Umbilical cord (tissue), 2 donors: ENCODE measurements at places on chromosomes 16 and 17. TPM values are rescaled to one million over a fixed set of nuclear protein-coding genes. Genes with fewer than 3 reads are reported as not detected.

- no peak for DNase-seq
Observed at GRCh38 chr17:52143542-52143941, 15.0 kb downstream of the CA10 start.

Gene SULT1A2
- not detected for total RNA-seq

- no peak for DNase-seq
Observed at GRCh38 chr17:35069311-35069710, 5.8 kb upstream of the RFFL start.

DNA sequence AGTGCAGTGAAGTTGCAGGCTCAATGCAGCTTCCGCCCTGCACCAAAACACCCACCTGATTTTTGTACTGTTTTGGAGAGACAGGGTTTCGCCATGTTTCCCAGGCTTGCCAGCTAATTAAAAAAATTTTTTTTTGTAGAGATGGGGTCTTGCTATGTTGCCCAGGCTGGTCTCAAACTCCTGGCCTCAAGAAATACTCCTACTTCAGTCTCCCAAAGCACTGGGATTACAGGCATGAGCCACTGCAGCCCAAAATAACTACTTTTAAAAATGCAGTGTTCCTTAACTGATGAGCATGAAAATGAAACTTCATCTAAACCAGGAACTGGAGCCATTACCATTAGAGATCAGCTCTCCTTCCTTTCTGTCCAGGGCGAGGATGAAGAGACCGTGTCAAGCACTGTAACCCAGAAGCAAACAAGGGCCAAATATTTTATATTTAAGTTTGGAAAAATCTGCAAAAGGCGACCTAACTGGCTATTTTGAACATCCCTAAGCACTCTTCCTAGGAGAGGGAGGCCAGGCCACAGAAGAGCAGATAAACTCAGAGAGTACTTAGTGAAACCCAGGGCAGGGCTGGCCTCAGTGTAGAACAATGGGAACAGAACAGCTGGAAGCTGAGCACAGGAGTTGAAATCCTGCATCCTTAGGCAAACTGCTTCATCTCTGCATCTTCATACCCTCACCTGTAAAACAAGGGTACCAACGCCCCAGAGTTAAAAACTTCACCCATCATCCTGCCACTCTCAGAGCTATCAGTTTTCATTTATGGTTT, 24.0 kb downstream of the CREBBP start:
- DNase-seq, result peak; percentile 14

DNA sequence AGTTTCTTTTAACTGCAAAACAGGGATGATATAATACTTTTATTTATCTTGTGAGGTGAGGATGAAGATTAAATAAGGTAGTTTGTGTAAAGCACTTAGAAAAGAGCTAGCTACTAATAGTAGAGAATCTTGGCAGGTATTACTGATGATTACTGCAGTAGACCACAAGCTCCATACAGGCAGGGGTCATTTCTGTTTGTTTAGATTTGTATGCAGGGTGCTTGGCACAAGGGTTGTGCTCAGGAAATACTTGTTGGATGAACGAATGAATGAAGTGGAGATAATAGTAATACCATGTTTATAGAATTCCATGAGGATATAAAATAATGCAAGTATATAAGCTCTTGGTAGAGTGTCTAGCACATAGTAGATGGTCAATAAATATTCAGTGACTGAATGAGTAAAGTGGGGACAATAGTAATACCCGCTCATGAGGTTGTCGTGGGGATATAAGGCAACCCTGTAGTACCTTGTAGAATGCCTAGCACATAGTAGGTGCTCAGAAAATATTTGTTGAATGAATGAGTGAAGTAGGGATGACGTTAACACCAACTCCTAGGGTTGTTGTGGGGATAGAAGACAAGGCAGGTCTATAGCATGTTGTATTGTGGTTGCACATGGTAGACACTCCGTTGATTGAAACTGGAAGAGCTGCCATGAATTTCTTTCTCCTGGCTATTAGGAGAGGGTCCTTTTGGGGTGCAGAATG, 83.0 kb downstream of the ABCC1 start:
- DNase-seq, result no peak

- no peak for DNase-seq
Observed at GRCh38 chr17:4248504-4249277, 15.1 kb downstream of the ANKFY1 start.

- DNase-seq, result no peak
Observed at GRCh38 chr16:72282362-72282761, 110.4 kb upstream of the PMFBP1 start.

Gene TAC4
- not detected for total RNA-seq

DNA sequence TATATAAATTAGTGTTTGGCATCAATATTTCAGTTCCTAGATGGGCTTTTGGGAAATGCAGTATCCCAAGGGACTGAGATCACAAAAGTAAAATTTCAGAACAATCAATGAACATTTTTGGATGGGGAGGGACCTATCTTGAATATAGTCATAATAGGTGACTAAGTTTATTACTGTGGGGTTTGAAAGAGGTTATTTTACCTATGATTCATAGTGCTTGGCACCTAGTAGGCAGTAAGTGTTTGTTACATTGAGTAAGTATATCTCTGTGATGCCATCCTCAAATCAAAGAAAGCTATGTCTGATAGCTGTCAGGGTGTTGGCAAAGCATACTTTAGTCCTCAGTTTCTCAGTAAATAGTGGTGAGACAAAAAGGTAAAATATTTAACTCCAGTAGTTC, 36.9 kb downstream of the ZNF207 start:
- no peak for DNase-seq

DNA sequence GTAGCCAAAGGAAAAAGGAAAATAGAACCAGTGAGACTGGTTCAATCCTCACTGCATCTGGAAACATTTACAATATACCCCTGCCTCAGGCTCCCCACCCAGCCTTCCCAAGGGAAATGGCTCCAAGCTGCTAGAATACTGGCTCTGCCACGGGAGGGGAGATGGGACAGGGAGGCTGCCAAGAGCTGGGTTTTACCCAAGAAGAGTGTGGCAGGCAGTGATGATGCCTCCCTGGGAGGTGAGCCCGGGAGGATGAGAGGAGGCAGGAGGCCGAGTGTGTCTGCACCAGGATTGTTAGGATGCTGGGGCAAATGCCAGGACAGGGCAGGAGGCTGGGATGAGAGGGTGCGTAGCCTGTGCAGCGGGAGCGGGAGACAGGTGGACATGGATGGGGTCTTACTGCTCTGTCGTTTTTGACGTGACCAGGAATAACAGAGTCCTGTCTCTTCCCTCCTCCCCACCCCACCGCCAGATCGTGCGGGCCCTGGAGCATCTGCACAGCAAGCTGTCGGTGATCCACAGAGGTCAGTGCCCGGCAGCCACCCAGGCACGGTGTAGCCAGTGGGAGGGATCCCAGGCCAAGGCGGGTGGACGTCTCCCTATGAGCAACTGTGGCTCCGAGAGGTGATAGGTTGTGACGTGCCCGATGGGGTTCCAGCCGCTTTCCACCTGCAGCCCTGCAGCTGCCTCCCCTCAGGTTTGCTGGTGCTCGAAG, 18.4 kb downstream of the MAP2K3 start:
- DNase-seq, result no peak

GRCh38 chr17:28956112-28956511, 4.8 kb upstream of the PHF12 start:
- no peak for DNase-seq

GRCh38 chr17:58047376-58048150, 35.7 kb upstream of the DYNLL2 start:
- no peak for DNase-seq

- DNase-seq, result no peak
Observed at GRCh38 chr17:77190576-77190975, 49.8 kb downstream of the SEC14L1 start.

DNA sequence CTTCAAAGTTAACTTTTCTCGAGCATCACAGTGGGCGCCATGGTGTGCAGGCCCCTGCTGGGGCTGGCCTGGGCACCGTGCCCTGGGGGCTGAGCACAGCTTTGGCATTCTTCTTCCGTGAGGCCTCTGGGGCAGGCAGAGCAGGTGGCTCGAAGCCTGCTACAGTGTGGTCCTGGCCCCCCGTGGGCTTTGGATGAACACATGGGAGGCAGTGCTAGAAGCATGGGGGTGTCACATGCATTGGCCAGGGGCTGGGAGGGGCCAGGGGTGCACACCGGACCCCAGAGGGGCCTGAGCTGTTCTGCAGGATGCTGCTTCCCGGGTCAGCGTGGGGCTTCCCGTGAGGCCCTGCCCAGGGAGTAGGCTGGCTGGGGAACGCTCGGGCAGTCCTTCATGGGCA, 12.1 kb upstream of the C16orf74 start:
- DNase-seq, result no peak

DNA sequence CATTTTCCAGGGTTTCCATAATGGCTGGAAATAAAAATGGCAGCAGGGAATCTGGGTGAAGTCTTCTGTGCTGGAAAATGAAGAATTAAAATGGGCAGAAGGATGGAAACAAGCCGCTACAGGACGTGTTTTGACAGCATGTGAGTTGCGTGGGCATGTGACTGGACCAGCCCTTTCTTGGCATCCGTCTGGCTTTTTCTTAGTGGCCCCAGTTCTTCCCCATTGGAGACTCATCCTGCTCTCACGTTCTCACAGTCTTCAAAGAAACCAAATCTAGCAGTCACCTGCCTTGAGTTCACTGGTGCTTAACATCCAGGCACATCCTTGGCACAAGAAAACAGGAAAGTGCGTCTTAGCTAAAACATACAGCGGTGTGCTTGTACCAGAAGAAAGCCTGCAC, 180.2 kb upstream of the CACNG5 start:
- DNase-seq, result no peak

DNA sequence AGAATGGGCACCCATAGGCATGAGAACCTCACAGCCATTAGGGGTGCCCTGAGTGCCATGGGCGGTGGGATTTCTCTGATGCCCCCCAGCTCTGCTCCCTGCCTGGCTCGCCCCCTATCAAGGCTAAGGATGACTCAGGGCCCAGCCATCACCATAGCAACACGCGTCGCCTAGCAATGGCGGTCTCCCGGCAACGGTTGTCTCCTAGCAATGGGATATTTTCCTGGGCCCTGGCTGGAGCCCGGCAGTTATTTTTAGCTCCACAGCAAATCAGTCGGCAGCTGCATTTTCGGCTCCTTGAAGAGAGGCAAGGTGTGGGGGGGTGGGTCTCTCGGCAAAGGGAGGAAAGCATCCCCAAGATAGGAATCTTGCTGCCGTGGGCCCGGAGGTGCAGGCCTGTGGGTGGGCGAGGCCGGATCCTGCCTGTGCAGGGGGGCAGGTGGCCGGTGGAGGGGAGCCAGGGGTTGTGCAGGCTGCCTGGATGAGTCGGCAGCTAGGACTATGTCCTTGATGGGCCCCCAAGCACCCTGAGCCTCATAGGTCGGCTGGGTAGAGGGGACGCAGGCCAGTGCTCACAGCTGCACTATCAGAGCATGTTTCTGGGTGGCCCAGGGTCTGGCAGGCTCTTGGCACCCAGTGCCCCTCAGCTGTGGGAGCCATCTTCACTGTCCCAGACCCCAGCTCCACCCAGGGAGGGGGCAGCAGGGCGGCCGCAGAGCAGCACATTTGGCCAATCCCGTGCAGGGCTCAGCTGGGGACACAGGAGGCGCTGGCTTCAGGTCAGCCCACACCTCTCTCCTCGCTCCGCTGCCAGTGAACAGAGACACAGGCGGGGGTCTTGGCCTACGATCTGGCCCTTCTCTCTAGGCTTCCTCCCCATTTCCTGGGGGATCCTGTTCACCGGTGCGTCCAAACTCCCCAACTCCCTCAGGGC, 4.2 kb upstream of the FBXL16 start:
- peak; percentile 63 for DNase-seq

- no peak for DNase-seq
Observed at GRCh38 chr17:2363851-2364762, 26.8 kb downstream of the SGSM2 start.

DNA sequence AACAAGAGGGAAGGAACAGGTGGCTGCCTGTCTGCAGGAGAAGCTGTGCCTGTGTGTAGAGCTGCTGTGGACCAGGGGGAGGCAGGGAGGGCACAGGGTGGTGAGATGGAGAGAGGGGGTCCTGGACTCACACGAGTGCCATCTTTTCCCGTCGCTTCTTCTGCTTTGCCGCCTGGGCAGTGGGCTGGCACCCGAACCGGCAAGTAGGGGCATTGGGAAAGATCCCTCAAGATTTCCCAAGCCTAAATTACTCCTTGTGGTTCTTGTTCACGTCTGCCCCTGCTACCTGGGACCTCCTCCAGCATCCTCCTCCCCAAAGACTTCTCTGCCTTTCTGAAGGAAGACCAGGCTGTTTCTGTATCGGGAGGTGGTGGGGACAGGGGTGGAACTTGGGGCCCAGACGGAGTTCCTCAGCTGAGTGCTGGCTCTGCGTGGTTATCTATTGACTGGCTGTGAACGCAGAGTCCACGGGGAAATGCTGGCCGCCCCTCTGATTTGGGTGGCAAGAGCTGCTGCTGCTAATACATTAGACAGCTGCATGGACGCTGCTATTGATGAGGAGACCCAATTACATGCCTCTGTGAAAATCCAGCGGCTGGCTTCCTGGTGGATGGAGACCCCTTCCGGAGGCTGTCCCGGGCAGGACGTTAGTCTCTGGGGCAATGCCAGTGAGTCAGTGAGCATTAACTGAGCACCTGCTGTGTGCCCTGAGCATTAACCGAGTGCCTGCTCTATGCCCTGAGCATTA, 114.5 kb downstream of the OR1D5 start:
- DNase-seq, result no peak

- DNase-seq, result no peak
Observed at GRCh38 chr17:43399839-43400328, 1.1 kb downstream of the ARL4D start.

DNA sequence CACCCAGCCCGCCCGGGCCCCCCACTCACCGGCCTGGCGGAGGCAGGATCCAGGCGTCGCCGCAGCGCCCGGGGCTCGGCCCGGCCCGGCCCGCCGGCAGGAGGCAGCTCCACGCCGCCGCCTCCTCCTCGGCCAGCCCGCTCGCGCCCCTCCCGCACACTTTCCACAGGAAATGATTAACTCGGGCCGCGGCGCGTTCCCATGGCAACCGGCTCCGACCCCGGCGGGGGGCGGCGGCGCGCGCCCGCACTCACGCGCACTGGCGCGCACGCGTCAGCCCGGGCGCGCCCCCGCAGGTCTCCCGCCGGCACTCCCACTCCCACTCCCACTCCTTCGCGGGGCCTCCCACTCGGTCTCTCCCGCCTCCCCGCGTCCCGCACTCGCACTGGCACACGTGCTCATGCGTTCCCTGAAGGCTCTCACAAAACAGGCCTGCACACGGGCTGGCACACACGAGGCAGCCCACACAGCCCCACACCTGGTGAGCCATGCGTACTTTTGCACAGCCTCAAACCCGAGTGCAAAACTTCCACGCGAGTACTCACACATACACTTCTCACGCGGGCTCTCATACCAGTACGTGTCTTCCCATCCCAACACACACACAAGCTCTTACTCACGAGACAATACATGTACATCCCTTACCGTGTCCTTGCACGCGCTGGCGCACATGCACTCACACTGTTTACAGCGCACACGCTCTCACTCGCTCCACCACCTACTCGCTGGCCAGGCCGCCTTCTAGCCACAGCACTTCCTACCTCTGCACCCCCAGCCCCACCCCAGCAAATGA, at the start of gene KIFC3:
Gene KIFC3, minus strand, starts transcription at position 151 of the 793 bp plus-strand sequence. CDS start 4,248 bp downstream, outside the sequence.
- DNase-seq, result peak; percentile 77

Gene NPIPA2
- total RNA-seq, result 0.96 TPM

Gene TSPOAP1
- total RNA-seq, result 18.1 TPM

GRCh38 chr16:54879681-54880080, 51.0 kb upstream of the IRX5 start:
- no peak for DNase-seq
